ENCODE measurements at places on chromosomes 3 and 15.

GRCh38 chr15:88568589-88568988 lies 22.1 kb upstream of the DET1 start:
- DNase-seq = no peak

GRCh38 chr3:31223278-31223677 lies 309.4 kb upstream of the STT3B start:
- DNase-seq = no peak

DNA sequence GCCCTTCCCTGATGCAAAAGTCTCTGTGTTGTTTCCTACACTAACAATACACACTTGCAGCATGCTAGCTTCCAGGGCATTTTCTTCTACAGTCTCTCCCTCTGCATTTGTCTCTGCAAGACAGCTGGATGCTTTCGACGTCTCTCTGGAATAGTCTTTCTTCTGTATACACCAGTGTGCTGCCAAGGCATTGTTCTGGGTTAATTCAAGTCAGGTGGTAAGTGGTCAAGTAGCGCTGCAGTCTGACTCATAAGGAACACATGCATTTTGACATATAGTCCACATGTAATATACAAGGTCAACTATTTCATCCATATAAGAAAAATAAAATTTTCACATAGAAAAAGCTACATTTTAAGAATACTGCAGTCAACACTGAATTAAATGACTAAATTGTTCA lies 92.7 kb downstream of the MYLK start:
- no peak for DNase-seq

DNA sequence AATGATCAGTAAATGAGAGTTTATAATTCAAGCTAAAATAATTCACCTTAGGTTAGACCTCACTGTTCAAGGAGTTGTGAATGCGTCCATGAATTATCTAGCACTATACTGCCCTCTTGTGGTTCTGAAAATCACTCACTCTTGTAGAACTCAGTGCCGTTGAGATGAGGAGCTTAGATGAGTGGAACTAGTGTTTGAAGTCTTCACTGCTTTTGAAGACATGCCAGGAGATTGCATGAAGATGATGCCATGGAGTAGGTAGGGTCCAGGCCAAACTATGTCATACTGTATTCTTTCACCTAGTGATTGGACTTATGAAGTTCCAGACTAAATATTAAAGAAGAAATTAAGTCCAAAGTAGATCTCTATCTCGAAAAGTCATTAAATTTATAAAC lies 28.8 kb downstream of the LYSMD4 start:
- peak; percentile 56 for DNase-seq

DNA sequence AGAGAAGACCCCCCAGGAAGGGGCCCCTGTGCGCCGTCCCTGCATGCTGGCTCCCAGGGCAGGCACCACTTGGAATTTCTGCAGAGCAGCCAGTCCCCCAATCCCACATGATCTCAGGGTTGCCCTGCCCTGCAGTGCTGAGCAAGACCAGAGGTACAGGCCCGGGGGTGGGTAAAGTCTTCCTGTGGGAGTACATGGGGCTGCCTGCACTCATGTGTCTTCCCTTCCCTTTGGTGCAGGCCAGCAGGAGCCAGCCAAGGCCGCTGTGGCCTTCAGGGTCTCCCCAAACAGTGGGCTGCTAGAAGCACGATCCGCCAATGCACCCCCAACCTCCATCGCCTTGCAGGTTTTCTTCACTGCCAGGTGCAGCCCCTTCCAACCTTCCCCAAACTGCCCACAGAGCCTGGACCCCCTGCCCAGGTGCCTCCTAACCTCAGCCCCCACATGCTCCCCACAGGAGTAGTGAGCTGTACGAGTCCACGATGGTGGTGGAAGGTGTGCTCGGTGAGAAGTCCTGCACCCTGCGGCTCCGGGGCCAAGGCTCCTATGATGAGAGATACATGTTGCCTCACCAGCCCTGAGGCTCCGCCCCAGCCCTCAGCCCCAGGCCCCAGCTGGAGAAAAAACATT lies 15.0 kb downstream of the ACAA1 start:
- no peak for DNase-seq

GRCh38 chr3:45244356-45244755 lies 18.3 kb upstream of the TMEM158 start:
- DNase-seq = no peak

DNA sequence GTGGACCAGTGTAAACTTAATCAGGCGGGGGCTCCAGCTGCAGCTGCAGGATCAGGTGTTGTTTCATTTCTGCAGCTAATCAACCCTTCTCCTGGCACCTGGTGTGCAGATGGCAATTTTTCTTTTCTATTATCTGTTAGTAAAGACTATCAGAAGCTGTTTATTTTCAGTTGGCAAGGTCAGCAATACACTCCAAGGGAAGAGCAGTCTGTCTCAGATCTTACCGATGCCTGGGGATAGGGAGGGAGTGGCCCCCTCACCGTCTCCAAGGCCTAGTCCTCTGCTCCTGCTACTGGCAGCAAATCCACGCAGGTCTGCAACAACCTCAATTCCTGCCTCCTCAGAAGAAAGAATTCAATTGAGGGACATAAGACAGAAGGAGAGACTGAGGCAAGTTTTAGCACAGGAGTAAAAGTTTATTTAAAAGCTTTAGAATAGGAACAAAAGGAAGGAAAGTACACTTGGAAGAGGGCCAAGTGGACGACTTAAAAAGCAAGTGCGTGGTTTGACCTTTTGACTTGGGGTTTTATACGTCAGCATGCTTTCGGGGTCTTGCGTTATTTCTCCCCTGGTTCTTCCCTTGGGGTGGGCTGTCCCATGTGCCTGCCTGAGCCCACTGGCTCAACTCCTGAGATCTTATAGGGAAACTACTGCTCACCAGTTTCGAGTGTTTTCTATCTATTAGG lies 9.2 kb downstream of the CCRL2 start:
- DNase-seq = no peak

GRCh38 chr3:43203022-43203421 lies 83.3 kb upstream of the SNRK start:
- no peak for DNase-seq

GRCh38 chr3:194203482-194204041 lies 67.6 kb downstream of the HES1 start:
- peak; percentile 79 for DNase-seq

DNA sequence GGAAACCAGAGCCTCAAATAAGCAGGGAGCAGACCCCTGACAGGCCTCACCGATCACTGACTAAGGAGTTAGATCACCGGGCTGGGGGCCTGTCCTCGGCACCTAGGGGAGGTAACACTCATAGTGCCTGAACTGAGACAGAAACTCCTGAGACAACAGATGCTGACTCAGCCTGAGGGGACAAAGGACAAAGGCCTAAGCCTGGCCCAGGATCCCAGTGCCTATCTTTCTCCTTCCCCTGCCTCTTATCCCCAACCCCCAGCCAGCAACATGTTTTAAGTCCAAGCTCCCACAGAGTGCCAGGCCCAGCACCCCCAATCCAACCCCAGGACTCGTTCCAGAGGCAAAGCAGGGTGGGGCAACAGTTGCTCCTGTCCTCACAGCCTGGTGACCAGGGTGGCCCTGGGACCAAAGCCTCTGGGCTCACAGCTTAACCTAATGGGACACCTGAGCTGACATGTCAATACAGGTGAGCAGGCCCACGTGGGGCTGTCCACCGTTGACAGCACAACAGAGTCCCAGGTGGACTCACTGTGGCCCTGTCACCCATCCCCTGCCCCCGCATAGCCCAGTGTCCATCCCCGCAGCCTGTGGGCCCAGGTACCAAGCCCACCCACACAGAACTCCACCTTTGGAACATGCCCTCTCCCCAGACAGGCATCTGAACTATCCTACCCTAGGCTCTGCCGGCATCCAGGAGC lies 37.4 kb downstream of the ADCY5 start:
- no peak for DNase-seq

GRCh38 chr15:81146006-81146405 lies 11.9 kb downstream of the CFAP161 start:
- no peak for DNase-seq

- DNase-seq = no peak
Observed at GRCh38 chr3:96483781-96484180, 330.6 kb upstream of the EPHA6 start.

DNA sequence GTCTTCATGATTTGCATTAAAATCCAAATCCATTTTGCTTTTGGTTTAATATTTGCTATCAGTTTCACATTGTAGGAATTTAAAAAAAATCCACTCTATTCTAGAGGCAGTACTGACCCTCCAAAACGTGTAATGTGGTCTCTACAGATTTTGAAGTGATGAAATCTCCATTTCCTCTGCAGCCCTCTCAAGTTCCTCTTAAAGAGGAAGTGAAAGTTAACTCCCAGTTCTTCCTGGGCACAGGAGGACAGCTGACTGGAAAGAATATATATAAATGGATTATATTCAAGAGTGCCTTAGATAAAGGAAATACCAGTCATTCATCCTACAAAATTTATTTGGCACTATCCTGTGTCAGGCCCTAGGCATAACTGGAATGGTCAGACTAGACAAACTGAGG lies 83.5 kb upstream of the PLCL2 start:
- DNase-seq = no peak

DNA sequence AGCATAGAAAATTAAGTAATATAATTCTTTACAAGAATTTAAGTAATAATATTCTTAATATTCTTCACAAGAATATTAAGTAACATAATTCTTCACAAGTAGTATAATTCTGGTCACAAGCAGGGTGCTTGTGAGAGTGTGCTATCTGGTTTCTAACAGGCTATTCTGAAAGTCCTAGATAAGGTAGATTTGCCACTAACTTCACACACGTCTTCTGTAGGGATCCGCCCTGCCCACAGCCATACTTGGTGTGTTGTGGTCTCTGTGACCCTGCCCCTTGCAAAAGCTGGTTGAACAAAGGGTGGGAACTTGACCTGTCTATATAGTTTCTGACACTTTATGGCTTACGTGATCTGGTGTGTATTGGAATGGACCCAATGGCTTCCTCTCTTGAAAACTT lies 253.4 kb upstream of the MDFIC2 start:
- no peak for DNase-seq

GRCh38 chr3:53170325-53171063 lies 9.5 kb downstream of the PRKCD start:
- DNase-seq = no peak

DNA sequence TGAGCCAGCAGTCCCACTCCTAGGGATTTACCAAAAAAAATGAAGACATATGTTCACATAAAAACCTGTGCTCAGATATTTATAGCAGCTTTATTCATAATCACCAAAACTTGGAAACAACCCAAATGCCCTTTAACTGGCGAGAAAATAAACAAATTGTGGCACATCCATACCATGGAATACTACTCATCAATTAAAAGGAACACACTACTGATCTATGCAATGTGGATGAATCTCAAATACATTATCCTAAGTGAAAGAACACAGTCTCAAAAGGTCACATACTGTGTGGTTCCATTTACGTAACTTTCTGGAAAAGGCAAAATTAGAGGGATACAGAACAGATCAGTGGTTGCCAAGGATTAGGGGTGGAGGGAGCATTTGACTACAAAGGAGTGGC lies 394.5 kb downstream of the SHQ1 start:
- no peak for DNase-seq

DNA sequence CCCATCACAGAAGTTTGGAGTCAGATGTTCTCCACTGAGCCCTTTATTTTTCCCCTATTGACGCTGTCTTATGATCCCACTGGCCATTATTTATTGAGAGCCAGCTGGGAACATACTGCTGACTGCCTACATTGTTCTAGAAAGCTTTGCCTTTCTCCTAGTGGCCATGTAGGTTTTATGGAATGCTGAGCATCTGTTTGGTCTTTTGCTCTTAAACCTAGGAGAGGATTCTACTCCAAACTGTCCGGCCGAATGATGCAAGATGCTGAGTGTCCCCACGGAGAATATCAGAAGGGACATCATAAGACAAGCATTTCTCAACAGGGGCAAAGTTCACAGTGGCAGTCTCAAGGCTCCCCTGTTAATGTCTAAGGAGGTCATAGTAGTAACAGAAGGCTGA lies 171.4 kb downstream of the ARRDC4 start:
- no peak for DNase-seq

DNA sequence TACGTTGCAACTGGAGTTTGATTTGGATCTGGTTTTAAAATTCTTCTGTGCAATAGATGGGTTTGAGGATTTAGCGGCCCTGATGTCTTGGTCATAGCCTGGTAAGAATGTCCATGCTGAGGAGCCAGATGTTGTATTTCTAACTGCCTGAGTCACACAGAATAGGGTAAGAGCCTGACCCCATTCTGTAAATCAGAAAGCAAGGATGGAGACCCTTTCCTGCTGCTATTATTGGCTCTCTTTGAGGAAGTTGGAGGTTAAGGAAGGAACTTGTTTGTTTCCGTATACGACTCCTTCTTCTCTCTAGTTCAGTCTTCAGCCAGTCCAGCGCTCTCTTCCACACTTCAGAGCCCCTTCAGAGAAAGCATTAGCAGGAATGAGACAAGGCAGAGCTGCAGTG lies 65.1 kb downstream of the HCN4 start:
- DNase-seq = no peak

- no peak for DNase-seq
Observed at GRCh38 chr3:47949979-47950378, 66.2 kb downstream of the MAP4 start.

GRCh38 chr15:56981160-56981559 lies 62.7 kb downstream of the TCF12 start:
- DNase-seq = no peak

DNA sequence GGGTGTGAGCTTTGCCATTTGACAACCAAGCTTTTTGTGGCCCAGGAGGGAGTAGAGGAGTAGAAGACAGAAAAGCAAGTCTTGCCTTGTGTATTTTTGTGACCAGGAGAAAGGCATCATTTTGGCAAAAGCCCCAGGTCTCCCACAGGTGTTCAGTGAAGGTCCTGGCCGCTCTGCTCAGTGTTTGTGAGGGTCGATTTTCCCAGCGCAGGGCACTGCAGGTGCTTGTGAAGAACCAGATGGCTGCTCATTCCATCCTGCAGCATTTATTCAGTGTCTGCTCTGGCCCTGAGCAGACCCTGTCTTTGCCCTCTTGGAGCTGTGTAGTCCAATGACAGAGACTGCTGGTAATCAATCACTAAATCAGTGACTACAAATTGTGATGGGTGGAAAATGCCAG lies 19.5 kb downstream of the TRAK1 start:
- DNase-seq = no peak

DNA sequence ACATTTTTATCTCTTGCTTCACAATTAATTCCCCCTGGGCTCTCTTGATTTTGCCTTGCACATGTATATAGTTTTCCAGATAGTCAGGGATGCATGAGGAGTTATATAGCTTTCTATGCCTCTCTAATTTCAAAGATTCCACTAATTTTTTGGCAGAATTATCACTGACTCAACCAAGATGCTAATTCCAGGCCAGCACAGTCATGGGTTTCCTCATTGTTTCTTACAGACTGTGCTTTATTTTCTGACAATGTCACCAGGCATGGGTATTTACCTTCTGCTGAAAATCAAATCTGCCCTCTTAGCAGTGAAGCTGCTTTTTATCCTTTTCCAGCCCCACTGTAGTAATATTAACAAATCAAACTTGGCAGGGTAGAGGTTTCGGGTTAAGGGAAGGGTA lies 1520.6 kb upstream of the CADM2 start:
- no peak for DNase-seq

- no peak for DNase-seq
Observed at GRCh38 chr3:177224414-177224813, 27.1 kb upstream of the TBL1XR1 start.

- no peak for DNase-seq
Observed at GRCh38 chr3:88152841-88153240, 3.1 kb downstream of the C3orf38 start.
